ENCODE measurements at places on chromosomes 5 and 9. TPM values are rescaled to one million over a fixed set of nuclear protein-coding genes. Genes with fewer than 3 reads are reported as not detected.

The IL5 gene
- total RNA-seq, result not detected

GRCh38 chr9:14967450-14968321 is 57.5 kb upstream of the FREM1 start:
- DNase-seq, result no peak

- no peak for DNase-seq
Observed at GRCh38 chr5:5220901-5221631, 80.9 kb downstream of the ADAMTS16 start.

The HAVCR1 gene
- total RNA-seq, result not detected

The LAMC3 gene
- total RNA-seq, result not detected

DNA sequence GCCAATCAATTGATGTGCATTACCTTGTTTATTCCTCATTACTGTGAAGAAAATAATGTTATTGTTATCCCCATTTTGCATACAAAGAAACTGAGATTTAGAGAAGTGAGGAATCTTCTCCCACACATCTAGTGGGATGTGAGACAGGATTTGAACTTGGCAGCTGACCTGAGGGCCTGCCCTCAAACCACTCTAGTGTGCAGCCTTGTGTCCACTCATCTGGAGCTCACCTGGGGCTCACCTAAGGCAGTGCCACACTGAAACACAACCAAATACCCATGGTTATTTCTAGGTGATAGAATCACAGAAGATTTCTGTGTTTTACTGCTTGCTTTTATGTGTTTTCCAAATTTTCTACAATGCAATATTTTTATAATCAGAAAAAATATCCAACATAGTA is 94.7 kb upstream of the SAP30L start:
- DNase-seq, result no peak

The NIM1K gene
- 0.99 TPM for total RNA-seq

Data from sigmoid colon (tissue), 7 donors.